Right renal pelvis (tissue), 4 donors: ENCODE measurements at places on chromosomes 13 and 19.

GRCh38 chr19:18785179-18786124 lies 5.7 kb downstream of the COMP start:
- no peak for DNase-seq

DNA sequence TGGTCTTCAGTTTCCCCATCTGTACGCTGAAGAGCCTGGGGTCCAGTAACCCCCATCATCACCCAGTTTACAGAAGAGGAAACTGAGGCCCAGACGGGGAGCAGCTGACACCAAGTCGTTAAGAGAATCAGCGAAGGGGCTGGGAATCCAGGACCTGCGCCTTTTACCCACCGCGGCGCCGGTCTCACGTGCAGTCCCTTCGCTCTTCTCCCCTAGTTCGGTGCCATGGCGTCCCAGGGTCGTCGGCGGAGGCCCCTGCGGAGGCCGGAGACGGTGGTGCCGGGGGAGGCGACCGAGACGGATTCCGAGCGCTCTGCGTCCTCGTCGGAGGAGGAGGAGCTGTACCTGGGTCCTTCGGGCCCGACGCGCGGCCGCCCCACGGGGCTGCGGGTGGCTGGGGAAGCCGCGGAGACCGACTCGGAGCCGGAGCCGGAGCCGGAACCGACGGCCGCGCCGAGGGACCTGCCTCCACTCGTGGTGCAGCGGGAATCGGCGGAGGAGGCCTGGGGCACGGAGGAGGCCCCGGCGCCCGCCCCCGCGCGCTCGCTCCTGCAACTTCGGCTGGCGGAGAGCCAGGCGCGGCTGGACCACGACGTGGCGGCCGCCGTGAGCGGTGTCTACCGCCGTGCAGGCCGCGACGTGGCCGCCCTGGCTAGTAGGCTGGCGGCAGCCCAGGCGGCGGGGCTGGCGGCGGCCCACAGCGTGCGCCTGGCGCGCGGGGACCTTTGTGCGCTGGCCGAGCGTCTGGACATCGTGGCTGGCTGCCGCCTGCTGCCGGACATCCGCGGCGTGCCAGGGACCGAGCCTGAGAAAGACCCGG lies 698 bp downstream of the BLOC1S3 start:
- no peak for DNase-seq

DNA sequence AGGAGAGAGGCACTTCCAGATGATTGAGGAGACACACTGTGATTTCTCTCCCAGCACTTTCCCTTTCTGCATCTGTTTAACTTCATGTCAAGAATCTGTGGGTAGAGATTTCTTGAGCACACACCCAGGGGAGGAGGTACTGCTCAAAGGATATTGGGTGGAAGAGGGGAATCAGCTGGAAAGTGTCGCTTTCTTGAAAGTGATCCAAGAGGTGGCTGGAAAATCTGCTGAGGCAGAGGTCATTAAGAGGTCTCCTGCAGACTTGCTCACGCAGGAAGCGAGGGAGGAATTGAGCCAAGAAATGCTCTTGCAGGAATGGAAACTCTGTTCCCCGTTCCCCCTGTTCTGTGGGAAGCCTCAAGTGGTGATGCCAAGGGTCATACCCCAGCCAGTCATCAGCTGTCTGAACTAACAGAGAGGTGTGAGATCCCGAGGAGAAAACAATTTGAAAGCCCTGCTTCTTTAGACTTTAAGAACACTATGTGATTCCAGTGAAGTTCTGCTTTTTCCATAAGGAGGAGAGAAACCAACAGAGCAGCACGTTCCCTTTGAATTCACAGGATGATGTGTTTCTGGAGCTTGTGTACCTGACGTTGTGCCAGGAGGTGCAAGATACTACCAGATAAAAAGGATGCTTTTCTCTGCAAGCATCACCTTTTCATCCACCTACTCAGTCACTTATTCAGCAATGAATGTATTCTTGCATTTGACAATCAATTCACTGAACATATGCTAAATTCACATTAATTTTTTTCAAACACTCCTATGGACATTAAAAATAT lies 163.4 kb upstream of the GPR12 start:
- peak; percentile 43 for DNase-seq

DNA sequence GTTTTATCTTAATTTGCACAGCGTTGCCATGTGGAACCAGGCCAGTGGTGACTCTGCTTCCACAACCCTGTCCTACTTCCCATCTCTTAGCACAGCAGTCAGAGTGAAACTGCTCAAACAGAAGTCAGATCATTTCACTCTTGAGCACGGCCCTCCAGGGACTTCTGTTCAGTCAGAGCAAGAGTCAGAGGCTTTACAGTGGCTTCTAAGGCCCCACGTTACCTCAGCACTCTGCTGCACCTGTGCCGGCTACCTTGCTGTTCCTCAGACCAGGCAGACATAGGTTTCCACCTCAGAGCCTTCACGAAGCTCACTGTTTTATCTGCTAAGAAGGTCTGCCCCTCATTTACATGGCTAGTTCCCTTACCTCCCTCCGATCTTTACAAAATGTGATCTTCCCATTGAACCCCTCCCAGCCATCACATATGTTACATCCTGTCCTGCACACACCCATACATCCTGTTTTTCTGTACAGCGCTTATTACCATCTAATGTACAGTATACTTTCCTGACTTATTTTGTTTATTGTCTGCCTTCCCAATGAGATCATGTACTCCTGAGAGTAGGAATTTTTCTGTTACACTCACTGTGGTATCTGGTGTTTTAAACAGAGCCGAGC lies 41.6 kb downstream of the TM9SF2 start:
- no peak for DNase-seq

GRCh38 chr13:77305266-77305665 lies 21.6 kb downstream of the MYCBP2 start:
- DNase-seq: no peak
